ENCODE measurements at places on chromosomes 1 and 21.

GRCh38 chr1:207871117-207871649 is 39.7 kb downstream of the CD34 start:
- no peak for DNase-seq

DNA sequence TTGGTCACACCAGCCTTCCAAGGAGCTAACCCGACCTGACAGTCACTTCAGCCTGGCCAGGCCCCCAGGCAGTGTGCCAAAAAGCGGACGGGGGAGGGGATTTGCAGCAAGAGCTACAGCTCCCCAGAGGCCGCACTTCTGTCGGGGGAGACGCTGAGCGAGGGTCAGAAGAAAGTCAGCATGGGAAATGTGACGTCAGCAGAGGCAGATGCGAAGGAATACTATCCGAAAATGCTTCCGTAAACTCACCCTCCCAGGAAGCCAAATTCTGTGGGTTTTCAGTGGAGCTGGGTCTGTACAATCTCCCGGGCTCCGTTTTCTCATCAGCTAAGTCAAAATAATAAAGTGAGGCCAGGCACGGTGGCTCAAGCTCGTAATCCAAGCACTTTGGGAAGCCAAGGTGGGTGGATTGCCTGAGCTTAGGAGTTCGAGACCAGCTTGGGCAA is 28.5 kb upstream of the ECE1 start:
- no peak for DNase-seq

- DNase-seq: no peak
Measured at GRCh38 chr1:157084720-157085119, 14.9 kb downstream of the ETV3L start.

- DNase-seq: no peak
Measured at GRCh38 chr1:114336360-114336759, 174.6 kb downstream of the TRIM33 start.

GRCh38 chr1:193415256-193415655 is 228.8 kb upstream of the B3GALT2 start:
- DNase-seq: no peak

DNA sequence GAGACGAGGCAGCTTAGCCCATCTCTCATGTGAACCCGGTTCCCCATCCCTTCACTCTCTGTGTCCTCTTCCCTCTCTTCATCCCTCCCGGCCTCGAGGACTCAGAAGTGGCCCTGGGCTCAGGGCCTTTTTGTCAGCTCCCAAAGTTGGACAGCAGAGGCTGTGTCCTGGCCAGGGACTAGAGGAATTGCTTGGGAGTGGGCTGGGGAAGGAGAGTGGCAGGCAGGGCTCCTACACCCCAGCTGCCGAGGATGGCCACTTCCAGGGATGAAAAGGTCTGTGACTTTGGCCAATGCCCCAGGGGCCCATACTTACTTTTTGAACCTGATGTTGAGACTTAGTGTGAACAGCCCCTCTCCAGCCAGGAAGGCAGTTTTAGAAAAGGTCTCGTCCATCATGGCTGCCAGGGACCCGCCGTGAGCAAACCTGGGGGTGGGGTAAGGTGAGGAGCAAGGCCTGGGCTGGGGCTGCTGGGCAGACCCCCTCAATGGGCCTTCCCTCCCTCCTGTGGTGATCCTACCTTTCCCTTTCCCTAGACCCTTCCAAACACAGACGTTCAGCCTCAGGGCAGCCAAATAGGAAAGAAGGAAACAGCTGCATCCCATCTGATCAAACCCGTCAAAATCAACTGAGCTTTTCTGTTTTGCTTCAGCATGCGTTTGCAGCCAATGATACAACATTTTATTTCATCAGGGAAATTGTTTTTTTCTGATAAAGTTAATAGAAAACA is 5.5 kb downstream of the THEM5 start:
- no peak for DNase-seq

DNA sequence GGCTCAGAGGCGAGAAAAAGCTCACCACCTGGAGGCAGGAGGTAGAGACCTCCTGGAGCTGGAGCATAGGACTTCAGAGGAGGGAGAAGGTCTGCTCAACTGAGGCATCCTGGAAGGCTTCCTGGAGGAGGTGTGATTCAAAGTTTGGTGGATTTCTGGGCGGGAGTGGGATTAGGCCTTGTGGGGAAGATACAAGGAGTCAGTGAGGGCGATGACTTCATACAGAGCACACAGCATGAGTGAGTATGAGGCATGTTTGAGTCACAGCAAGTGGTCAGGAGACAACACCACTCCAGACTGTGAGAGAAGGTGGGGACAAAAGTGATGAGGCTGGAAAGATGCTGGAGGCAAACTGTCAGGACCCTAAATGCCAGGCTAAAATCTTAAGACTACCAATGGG is 77.6 kb downstream of the MATN1 start:
- DNase-seq: no peak

- no peak for DNase-seq
Measured at GRCh38 chr1:165650981-165651625, 20.1 kb downstream of the MGST3 start.

DNA sequence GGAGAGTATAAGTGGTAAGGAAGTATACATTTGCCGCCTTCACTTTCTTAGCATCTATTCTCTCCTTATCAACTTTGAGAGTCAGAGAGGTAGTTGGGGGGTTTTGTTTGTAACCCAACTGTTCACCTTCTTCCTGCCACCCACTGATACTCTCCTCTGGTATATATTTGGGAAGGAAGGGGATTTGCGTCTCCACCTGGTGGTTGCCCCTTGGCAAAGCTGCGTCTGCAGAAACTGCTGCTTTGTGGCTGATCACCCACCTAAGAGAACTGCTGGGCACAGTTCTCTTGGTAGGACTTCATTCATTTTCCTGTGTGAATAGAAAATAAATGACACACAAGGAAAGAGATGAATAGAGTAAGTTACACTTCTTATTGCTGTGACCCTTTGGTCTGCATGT is 87.0 kb downstream of the SYT14 start:
- no peak for DNase-seq

DNA sequence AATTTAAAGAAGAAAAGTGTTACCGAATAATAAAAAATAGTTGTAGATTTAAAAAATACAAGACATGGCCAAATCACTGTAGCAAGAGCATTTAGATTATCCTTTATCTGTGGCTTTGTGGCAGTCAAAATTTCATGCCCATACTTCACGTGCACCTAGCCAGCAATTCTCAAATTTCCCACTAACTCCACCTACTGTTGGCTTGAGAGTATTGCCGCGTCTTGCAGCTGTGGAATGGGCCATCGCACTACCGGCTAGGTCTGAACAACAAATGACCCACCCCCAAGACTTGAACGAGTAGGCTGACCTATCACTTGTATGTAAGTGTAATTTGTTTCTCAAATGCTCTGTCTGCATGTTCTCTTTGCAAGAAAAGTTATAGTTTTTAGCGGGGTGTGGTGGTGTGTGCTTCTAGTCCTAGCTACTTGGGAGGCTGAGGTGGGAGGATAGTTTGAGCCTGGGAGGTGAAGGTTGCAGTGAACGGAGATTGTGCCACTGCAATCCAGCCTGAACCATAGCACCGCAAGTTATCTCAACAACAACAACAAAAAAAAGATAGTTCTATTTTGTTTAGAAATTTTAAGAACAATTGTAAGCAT is 4.1 kb downstream of the KRTAP13-4 start:
- DNase-seq: peak; percentile 5

DNA sequence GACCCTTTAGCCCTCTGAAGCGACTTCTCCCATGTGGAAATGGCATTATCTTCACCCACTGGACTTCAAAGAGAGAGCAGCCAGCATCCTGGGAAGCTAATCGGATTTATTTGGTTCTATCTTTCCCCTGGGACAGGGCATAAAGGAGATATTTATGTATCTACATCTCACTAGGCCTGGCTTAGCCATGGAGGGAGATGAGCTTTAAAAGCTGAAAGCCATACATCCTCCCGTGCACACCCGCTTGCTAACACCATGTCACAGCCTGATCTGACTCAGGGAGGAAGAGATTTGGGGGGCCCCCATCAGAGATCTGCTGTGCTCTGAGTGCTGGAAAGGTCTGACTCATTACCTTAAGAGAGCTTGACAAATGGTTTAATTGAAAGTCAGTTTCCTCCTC is 155.9 kb downstream of the PLXNA2 start:
- DNase-seq: no peak

- DNase-seq: no peak
Measured at GRCh38 chr1:65119951-65120350, 28.1 kb upstream of the AK4 start.

GRCh38 chr1:198986442-198986841 is 347.6 kb downstream of the PTPRC start:
- DNase-seq: no peak

- peak; percentile 64 for DNase-seq
Measured at GRCh38 chr1:183543619-183544204, 46.5 kb downstream of the NCF2 start.

DNA sequence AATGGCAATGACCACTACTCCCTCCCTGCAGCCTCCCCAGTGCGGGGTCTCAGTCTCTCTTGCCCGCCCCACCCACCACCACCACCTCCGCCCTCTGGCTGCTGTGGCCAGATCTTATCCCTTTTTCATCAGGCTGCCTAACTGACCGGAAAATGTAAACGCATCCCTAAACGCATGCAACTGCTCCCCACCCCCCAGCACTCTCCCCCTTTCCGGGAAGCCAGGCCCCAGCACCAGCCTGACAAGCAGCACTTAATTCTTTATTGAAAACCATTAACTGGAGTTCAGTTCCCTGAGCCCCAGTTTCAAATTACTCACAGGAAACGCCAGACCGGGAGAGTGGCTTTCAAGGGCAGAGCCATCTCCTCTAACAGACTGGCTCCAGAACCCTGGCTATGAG is 147.7 kb downstream of the DMRTA2 start:
- DNase-seq: no peak

- no peak for DNase-seq
Measured at GRCh38 chr1:226366290-226366689, 41.6 kb downstream of the PARP1 start.

GRCh38 chr1:14617791-14618190 is 19.3 kb downstream of the KAZN start:
- no peak for DNase-seq

GRCh38 chr1:221201773-221202172 is 322.5 kb downstream of the HLX start:
- no peak for DNase-seq

GRCh38 chr1:230228236-230228897 is 161.3 kb downstream of the GALNT2 start:
- DNase-seq: no peak

DNA sequence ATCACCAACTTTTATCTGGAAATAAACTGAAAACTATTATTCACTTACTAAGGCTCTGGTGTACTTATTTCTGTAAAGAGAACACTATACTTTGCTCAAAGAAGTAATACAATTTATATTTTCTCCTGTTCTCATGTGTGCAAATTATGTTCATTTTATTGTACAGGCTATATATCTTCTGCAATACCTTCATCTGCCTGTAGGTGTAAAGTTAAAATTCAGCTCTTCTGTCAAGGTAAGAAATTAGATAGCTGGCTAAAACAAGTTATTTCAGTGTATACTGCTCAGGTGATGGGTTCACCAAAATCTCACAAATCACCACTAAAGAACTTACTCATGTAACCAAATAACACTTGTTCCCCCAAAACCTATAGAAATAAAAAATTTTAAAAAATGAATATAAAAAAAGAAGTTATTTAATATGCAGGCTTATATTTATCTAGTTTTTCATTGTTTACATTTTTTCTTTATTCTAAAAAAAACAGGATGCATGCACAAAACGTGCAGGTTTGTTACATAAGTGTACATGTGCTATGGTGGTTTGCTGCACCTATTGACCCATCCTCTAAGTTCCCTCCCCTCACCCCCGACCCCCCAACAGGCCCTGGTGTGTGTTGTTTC is 81.5 kb downstream of the PTGER3 start:
- no peak for DNase-seq

- no peak for DNase-seq
Measured at GRCh38 chr1:9670085-9670484, 18.6 kb downstream of the PIK3CD start.

GRCh38 chr1:35809114-35810095 is 1.6 kb downstream of the AGO4 start:
- no peak for DNase-seq

DNA sequence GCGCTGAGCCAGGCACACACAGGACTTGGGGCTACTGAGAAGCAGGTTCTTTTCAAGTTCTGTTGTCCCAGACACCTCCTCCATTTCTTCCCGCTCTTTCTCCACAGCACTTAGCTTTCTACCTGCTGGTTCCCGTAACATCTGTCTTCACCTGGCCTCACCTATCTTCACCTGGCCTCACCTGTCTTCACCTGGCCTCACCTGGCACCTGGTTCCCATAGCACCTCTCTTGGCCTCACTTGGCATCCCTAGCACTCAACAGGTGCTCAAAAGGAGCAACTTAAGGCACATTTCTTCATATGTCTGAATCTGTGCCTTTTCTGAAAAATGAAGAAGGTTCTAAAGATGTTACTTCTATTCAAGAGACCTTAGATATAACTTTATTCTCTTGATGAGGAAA is 10.4 kb downstream of the KCNK1 start:
- DNase-seq: no peak

DNA sequence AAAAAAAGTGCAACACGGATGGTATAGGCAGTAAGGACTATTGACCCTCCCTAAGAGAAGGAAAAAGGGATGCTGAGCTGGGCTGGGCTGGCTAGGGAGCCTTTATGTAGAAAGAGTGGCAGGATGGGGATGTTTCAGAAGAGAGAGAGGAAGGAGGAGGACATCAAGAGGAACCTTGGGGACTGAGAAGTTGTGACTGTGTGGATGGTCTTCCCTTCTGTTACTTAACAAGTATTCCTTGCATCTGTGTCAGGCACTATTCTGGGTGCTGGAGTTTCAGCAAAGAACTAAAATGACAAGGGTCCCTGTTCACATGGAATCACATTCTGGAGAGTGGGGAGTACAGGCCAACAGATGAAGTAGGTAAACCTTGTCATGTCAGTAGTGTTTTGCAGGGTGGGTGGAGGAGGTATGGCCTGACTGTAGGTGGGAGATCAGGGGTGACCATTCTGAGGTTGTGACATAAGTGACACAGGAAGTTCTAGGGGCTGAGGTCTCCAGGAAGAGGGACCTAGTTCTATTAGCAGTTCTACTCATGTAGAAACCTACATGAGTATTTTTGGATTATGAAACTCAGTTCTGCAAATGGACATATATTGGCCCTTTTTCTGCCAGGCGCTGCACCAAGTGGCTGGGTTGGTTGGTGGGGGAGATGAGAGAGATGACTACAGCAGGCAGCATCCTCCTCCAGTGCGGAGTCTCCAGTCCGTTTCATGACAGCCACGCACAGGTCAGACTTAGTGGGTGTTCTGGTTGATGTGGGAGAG is 53.8 kb downstream of the PRDM2 start:
- no peak for DNase-seq

DNA sequence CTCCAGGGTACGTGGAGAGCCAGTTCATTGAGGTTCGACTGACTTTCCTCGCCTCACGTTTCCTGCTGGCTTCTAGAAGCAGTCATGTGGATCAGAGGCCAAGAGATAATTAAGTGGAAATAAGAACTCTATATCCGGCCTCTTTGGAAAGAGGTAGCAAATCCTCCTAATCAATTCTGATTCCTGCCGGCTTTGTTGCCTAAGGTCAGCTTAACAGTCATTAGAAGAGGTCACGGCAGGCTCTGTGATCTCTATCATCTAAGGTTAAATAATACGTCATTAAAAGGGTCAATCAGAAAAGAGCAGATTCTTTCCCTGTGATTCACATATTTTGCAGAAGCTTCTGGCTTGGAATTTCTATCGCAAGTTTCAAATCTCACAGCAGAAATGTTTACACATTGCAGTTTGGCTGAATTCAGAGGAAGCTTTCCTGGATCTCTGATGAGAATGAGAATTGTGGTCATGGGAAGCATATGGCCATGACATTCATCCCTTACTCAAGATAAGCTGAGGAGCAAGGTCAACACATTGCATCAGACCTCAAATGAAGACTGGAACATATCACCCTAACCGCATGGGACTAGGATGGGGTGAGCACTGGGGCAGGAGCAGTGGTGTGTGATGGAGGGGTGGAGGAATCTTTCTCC is 189.4 kb downstream of the PBX1 start:
- no peak for DNase-seq

All from CD4-positive, alpha-beta T cell treated with Interleukin-17A for 1 hour (primary cell).